ENCODE measurements at places on chromosomes 4 and X.
A peak's percentile ranks its signal among the peaks of the same experiment; 100 is the strongest.

DNA sequence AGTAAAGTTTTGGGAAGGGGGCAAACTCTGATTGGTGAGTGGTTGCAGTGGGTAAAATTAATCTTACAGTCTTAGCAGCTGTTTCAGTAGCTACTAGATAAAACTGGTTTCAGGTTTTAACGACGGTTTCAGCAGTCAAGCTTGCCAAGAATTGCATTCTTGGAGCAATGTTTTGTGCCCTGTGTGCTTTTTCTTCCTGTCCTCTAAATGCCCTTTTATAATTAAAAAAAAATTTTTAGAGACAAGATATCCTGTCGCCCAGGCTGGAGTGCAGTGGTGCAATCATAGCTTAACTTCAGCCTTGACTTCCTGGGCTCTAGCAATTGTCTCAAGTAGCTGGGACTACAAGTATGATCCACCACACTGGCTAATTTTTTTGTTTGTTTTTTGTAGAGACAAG lies 6.3 kb upstream of the PPEF2 start:
- DNase-seq: no peak

- DNase-seq: no peak
Measured at GRCh38 chr4:108166038-108166437, 2.7 kb downstream of the LEF1 start.

DNA sequence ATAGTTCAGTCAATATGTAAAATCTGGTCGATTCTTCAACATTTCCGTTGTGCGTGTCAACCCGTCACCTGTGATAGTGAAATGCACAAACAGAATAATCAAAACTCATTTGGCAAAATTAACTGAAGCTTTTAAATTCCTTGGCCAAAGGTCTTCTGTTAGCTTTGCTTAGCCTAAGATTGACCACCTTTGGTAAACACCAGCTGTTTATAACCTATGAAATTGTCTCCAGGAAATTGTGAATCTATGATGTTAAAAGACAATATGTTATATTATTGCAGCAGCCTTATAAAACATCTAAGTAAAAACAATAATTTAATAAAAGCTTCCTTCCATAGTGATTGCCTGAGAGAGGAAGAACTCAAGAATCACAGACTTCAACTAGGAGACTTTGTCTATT lies 196.8 kb downstream of the IL15 start:
- DNase-seq: no peak

GRCh38 chrX:129310000-129310399 lies 213.3 kb downstream of the SMARCA1 start:
- no peak for DNase-seq

- peak; percentile 59 for DNase-seq
Measured at GRCh38 chr4:102627831-102628523, 126.8 kb downstream of the NFKB1 start.

GRCh38 chr4:4430492-4431195 lies 43.7 kb downstream of the NSG1 start:
- DNase-seq: peak; percentile 93

DNA sequence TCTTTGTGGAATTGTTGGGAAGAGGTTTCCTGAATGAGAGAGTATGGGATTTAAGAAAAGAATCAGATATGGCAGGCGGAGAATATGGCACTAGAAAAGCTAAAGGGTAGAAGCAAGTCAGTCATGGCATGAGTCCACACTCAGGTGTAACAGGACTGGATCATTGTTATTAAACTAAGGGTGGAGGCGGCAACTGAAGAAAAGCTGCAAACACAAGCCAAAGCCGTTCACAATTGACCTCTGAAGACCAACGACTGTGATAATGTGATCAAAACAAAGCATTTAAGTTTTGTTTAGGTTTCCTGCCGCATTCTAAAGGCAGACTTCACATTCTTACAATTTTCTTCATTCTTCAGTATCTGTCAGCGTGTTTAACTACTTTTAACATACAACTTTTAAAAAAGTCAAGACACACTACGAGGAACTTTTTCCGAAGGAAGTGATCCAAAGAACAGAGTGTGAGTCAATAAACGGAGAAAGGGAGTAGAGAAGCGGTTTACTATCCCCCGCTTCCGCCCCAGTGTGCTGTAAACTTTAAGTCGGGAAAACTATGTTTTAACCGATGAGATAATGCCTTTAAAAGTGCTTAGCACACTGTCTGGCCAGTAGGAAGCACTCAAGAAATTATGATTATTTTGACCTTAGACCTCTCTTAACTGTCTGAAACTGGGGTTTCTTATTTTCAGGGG lies 909 bp upstream of the SLAIN2 start:
- peak; percentile 70 for DNase-seq

DNA sequence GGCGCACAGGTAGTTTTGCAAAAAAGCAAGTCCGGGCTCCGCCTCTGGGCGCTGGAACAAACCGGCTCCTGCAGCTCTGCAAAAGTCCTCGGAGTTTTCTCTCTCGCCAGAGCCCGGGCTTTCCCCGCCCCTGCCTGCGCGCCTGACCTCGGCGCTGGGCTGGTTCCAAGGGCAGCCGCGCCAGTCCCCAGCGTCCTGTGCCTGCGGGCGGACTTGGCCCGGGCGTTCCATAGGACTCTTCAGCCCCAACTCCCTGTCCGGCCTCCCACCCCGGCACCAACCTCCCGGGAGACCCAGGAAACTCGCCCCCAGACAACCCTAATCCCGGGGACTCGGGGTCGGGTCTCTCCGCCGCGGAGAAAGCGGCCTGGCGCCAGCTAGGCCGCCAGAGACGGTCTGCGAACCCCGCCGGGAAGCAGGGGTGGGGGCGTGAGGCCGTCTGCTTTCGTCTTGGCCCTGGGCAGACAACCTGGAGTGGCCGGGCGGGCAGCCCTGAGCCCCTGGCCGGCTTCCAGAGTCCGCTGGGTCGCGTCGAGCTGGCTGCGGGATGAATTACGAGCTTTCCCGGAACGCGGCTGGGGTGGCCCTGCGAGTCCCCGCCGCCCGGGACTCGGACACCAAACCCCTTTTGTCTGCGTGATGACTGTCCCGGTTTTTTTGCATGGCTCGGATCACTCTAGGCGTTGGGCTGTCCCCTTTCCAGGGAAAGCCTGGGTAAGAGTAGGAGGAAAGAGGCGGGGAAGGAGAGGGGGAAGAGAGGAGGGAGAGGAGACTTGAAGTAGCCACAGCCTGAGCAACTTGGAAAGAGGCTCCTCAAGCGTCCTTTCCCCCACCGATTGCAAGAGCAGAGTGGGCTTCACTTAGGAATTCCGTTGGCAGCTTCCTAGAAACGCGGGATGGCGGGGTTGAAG lies 916 bp downstream of the MXRA5 start:
- peak; percentile 56 for DNase-seq
